ENCODE measurements at places on chromosomes 16 and 17.

- no peak for DNase-seq
These were observed 25.4 kb upstream of the NSRP1 start for GRCh38 chr17:30091121-30091670.

DNA sequence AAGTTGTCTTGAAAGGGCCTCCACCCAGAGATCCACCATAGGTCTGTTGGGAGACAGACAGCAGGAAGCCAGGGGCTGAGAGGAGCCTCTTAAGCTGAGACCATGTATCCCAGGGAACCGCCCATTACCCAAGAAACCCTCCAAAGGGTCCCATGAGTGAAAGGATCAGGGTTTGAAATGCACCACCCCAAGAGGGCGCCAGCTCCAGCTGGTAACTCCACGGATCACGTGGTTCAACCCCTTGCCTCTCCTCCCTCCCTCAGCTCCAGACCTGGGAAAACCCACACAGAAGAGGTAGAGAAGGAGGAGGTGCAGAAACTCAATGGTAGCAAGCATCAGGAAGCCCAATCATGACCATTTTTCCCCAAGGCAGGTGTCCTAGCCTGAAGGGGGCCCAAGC lies 148.7 kb downstream of the AIPL1 start:
- DNase-seq: no peak

GRCh38 chr17:82358465-82359350 lies at the start of gene TEX19:
Gene TEX19, plus strand, starts transcription at chr17:82359247. Its CDS starts 2,904 bp downstream, at chr17:82362151.
- DNase-seq: no peak

DNA sequence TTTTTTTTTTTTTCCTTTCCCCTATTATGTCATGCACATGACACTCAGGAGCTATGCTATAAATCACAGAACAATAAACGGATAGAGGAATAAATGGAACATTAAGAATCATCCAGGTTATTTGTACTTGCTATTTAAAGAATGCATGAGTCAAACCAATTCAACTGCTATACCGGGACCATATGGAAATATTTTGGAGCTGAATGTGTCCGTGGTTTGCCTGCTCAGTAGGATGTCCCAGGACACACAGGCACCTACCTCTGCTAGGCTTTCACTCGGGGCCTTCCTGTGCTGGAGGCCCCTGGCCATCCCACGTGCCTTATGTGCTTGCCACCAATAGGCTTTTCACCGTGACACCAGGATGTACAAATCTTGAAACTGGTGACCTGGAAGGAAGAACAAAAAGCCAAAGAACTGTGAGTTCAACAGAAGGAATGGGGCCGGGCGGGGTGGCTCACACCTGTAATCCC lies 15.3 kb upstream of the SEC14L1 start:
- DNase-seq: no peak
